Left ventricle myocardium inferior (tissue), 1 donor: ENCODE measurements at places on chromosomes 2 and 18.

DNA sequence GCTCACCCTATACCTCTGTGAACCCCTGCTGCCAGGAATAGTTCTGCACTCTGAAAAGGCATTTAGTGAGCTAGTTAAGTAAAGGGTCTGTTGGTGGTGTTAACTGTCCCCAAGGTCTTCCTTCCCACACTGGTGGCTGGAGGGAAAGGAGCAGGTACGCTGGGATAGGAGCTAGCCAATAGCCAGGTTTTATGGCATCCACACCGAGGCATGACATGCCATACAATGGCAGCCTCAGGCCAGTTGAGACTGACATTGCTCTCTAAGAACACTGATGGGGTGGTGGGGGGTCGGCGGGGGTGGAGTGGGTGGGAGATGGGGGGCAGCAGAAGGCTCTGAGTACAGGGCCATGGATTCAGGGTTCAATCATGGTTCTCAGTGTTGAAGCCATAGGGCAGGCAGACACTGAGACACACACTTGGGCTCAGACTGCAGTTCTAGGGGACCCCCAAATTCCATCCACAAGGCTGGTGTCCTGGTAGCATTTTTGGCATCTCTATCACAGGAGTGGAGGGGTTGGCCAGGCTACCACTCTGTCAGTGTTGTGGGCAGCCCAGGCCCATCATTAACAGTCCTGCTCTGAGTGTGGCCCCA is 136.0 kb downstream of the CTIF start:
- no peak for DNase-seq

- DNase-seq: no peak
These were observed 308.3 kb downstream of the MYCN start for GRCh38 chr2:16248571-16249105.

DNA sequence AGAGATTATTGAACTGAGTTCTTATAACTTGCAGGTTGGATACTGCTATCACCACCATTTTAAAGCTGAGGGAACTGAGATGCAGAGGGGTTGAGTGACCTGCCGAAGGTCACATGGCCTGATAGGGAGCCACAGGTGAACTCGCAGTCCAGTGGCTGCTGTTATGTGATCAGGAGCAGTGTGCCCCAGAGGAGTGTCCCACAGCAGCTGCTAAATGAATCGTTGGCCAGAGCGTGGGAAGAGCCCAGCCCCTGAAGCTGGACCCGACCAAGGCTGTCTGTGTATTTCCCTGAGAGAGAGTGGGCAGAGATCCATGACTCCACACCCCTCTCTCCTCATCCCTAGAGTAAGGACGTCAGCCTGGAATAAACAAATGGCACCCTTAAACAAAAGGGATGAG is 26.7 kb upstream of the PRLH start:
- no peak for DNase-seq

DNA sequence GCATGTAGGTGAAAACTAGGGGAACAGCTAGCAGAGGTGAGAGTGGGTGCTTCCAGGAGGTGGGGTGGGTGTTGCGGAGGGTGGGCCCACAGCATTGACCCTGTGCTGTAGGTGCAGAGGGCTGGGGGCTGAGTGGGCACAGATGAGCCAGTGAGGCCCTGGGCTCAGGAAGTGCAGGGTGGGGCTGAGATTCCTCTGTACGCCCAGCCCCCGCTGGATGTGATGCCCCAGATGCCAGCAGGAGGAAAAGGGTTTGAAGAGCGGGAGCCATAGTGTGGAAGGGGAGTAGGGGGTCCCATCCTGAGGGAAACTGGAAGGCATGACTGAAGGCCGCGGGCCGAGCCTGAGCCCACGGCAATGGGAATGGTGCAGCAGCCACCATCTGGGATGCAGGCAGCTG is 14.1 kb upstream of the OTOS start:
- DNase-seq: no peak
